ENCODE measurements at places on chromosomes 5 and 9.

GRCh38 chr5:94700592-94700991 lies 82.1 kb downstream of the SLF1 start:
- no peak for DNase-seq

GRCh38 chr9:19769213-19769612 lies 19.6 kb downstream of the SLC24A2 start:
- DNase-seq: no peak

- DNase-seq: no peak
Observed at GRCh38 chr9:114691046-114691955, 9.3 kb upstream of the TEX48 start.

- DNase-seq: no peak
Observed at GRCh38 chr9:10875752-10876151, 262.9 kb upstream of the PTPRD start.

GRCh38 chr5:66312266-66312665 lies 168.2 kb downstream of the SREK1 start:
- no peak for DNase-seq

DNA sequence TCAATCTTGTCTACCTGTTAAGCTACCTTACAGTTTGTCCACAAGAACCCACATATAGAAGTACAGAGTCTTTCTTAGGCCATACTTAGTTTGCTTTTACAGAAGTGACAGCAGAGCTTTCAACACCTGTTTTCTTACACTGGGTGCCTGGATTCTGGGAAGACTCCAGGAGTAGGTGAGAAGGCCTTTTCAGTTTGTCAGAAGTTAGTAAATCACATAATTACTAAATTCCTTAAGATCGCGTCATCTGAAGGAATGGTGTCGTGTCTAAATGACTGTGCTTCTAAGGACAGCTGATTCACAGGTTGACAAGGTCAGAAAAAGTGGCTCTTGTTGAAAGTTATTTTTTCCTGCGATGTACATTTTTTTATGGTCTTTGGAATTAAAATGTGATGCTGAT lies 97.0 kb upstream of the FAM120A start:
- no peak for DNase-seq

- no peak for DNase-seq
Observed at GRCh38 chr9:1580215-1580614, 434.9 kb upstream of the SMARCA2 start.

GRCh38 chr9:121455527-121456239 lies 44.0 kb downstream of the GGTA1 start:
- DNase-seq: no peak

DNA sequence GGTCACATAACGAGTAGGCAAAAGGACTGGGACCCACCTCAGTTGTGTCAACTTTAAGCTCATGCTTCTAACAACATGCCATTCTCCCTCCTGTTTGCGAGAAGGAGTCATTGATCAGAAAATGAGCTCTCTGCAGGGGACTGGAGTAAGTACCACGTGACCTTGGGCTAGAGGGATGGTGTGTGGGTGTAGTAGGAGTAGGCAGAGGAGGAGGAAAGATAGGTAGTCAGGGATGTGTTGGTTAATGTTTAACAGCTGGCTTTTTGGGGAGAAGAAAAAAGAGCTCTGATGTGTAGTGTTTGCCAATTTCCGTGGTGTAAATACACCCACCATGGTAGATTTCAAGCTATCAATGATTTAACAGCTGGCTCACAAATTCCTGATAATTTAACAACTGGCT lies 160.3 kb upstream of the TBC1D2 start:
- no peak for DNase-seq

- DNase-seq: no peak
Observed at GRCh38 chr9:28651050-28651722, 1077.9 kb upstream of the C9orf72 start.

GRCh38 chr9:20884985-20885593 lies 146.4 kb downstream of the HACD4 start:
- DNase-seq: peak; percentile 21

- no peak for DNase-seq
Observed at GRCh38 chr9:91716815-91717214, 233.2 kb downstream of the ROR2 start.

DNA sequence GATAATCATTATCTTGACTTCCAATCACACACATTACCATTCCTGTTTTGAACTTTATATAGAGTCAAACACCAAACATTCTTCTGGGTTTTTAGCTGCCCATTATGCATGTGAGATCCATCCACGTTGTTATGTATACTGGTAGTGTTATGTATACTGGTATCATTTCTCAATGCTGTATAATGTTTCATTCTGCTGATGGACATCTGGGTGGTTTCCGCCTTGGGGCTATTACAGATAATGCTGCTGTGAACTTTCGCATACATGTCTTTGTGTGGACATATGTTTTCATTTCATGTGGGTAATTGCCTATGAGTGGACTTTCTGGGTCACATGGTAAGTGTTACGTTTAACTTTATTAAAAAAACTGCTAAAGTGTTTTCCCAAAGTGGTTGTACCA lies 217.8 kb upstream of the EFNA5 start:
- DNase-seq: no peak

GRCh38 chr9:132802121-132802795 lies 75.8 kb downstream of the AK8 start:
- no peak for DNase-seq

DNA sequence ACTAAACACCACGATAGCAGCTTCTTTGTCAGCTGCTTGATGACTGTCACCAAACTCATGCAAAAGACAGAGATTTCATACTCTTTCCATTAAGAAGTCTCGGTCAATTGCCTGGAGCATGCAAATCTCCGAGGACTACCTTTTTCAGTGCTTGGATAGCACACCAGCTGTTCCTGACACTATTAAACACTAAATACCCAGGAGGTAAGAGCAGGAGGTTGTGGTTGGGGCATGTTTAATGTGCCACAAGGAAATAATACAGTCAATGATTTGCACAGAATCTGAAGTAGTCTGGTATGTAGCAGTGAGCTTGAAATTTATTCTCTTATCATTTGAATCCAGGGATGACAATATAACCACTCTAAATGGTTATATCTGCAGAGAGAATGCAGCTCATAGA lies 996.2 kb downstream of the CDH12 start:
- DNase-seq: no peak

DNA sequence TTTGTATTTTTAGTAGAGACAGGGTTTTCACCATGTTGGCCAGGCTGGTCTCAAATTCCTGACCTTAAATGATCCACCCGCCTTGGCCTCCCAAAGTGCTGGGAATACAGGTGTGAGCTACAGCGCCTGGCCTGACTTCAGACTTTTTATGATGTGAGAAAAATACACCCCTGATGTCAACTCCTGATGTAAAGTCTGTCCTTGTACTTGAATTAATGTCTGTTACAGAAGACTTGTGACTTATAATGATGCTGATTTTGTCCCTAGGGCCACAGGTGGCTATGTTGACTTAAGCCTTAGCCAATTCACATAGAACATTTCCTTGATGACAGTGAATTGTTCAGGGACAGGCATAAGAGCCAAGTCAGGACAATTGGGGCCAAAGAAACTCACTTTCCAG lies 42.5 kb upstream of the MELK start:
- no peak for DNase-seq

DNA sequence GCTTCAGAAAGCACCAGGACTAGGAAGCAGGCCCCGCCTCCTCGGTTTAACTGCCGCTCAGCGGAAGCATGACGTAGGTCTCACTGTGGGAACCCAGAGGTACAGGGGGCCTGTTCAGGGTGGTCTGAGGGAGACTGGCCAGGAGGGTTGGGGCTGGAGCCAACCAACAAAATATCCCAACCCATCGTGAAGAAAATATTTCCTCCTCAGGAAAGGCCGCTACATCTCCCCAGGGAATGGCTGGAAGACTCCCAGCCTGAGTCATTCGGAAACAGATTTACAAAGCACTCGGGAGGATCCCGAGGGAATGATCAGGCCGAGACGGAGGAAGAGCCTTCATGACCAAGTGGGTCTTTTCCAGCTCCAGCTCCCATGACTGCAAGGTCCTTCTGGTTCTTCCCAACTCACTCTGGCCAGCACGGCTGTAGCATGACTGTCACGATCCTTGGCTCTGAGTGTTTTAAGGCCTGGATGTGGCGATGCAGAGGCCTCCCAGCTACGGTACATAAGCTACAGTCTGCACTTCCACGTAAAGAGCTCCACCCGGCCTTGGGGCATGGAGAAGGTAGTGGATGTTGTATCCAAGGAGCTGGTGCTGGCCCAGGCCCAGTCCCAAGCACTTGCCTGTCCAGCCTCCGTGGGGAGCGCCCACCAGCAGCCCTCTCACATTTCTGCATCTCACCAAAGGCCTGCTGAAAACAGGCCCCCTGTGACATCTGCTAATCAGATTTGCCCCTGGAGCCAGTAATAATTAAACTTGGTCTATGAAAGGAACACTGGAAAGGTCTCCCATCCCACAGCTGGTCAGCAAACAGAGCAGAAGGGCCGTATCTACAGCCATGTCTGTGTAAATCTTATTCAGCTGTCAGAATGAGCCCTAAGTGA lies 100.6 kb downstream of the LHFPL2 start:
- peak; percentile 92 for DNase-seq

DNA sequence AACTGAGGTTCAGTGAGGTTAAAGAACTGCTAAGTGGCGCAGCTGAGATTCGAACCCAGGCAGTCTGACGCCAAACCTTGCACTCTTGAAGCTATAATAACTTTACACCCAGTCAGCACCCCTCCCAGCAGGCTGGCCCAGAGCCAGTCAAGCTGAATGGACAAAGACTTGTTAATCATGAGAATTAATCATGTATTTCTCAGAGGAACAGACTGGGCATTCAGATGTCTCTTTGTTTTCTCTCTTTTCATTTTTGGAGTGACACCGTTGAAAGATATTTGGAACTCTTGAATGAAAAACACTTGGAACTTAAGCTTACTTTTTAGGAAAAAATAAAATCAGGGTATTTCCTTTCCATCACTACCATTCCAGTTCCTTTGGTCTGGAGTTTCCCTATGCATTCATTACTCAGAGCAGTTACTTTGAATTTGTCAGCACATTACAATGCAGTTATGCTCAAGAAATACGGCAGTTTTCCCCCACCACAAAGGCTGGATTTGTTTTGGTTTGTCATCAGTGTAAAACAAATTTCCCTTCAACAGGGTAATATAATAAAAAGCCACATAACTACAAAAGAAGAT lies 22.6 kb upstream of the MAMDC2 start:
- DNase-seq: peak; percentile 61

Measured in left ventricle myocardium inferior (tissue), 1 donor.